ENCODE measurements at places on chromosomes 13 and 19.

- no peak for DNase-seq
Measured at GRCh38 chr13:44153496-44153895, 220.1 kb upstream of the SERP2 start.

DNA sequence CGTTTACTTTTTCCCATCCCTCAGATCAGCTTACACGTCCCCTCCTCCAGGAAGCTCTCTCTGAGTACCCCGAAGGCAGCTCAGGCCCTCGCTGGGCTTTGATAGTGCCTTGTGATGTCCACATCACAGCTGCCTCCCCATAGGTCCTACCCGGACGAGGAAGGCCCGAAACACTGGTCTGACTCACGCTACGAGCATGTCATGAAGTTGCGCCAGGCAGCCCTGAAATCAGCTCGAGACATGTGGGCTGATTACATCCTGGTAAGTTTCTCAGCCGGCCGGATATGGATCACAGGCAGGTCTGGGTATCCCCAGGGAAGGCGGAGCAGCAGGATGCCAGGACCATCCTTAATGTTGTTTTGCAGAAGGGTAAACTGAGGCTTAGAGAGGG is 4.8 kb downstream of the COLGALT1 start:
- DNase-seq, result peak; percentile 56

- no peak for DNase-seq
Measured at GRCh38 chr19:55208880-55209692, at the start of gene PTPRH. PTPRH (minus strand) TSS chr19:55209501; CDS start chr19:55209433, 68 bp downstream.

DNA sequence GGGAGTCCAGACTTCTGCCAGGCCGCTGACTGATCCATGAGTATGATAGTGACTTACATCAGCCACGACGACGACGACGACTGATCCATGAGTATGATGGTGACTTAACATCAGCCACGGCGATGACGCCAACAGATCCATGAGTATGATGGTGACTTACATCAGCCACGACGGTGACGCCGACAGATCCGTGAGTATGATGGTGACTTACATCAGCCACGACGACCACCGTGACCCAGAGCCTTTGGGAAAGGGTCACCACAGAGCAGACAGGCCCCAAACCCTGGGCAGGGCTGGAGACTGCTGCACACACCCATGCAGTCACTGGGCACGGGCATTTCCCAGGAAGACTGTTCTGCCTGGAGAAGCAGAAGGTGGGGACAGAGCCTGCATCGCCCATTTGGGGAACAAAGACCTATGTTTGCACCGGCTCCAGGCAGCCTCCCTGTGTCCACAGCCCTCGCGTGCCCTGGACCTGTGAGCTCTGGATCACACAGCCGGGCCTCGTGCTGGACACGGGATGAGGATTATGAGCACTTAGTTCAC is 130.9 kb upstream of the SPACA7 start:
- no peak for DNase-seq

DNA sequence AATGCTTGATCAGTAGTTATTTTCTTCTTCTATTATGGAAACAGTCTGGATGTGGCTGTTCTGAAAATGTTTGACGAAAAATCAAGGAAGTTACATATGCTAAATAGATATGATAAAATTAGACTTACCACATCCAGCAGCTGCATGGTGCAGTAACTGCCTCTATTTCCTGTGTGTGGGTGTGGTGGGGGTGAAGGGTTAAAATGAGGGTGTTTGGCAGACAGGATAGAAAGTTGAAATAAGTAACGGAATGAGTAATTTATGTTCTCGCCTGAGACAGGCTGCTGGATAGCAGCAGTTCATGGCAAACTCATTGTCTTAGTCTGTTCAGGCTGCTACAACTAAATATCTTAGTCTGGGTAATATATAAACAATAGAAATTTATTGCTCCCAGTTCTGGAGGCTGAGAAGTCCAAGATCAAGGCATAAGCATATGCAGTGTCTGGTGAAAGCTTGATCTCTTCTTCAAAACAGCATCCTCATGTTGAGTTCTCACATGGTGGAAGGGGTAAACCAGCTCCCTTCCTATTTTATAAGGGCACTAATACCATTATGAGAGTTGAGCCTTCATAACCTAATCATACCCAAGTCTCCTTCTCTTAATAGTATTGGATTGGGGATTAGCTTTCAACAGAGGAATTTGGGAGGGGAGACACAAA is 1248.9 kb downstream of the SLITRK5 start:
- no peak for DNase-seq

DNA sequence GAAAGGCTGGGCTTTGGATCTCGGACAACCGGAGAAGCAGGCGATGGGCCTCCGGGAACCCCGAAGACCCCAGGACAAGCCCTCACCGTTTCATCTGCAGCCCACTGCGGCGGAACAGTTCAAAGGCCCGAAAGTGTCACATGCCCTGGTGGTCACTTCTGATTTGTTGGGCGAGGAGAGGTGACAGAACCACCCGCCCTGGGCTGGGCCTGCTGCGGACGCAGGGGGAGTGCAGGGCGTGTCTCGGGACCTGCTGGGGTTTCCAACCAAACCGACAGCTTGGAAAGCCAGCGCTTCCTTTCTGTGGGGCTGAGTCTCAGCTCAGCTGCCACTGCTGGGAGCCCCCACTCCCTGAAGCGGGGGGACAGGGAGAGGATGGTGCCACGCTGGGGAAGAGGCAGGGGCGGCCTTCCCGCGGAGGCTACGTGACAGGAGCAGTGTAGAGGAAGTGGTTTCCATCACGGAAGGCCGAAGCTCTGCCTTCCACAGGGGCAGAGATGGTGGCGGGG is 22.8 kb upstream of the ZBTB7A start:
- peak; percentile 60 for DNase-seq

DNA sequence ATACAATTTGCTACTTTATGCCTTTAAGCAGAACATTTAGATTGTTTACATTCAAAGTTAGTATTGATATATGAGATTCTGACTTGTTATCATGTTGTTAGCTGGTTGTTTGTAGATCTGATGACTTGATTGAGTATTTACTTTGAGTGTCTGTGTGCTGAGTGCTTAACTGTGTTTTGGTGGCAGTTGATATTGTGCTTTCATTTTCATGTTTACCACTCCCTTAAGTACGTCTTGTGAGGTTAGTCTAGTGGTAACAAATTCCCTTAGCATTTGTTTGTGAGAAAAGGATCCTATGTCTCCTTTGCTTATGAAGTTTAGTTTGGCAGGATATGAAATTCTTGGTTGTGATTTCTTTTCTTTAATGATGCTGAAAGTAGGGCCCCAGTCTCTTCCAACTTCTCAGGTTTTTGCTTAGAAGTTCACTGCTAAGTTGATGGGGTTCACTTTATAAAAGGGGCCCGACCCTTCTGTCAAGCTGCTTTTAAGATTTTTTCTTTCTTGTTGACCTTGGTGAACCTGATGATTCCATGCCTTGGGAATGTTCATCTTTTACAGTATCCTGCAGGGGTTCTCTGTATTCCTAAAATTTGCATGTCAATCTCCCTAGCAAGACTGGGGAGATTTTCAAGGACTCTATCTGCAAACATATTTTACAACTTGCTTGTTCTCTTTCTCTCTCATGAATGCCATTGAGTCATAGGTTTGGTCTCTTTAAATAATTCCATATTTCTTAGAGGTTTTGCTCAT is 1095.4 kb upstream of the PCDH20 start:
- no peak for DNase-seq
